IMR-90 (cell line): ENCODE measurements at places on chromosomes 3 and 15. TPM values are rescaled to one million over a fixed set of nuclear protein-coding genes. Genes with fewer than 3 reads are reported as not detected.

The MRPL46 gene
- total RNA-seq: 14.2 and 16.4 TPM in 2 replicates

The SLC22A14 gene
- under 0.01 TPM in 1 of 2 replicates, not detected in the other for total RNA-seq

The ASTE1 gene
- total RNA-seq: 7.5 and 8.1 TPM in 2 replicates

The HTR3E gene
- not detected in 2 replicates for total RNA-seq

The MUC13 gene
- total RNA-seq: not detected in 2 replicates

The C3orf52 gene
- total RNA-seq: 12.5 and 16.1 TPM in 2 replicates

The ZNF860 gene
- total RNA-seq: 0.18 and 0.56 TPM in 2 replicates

The SLC2A2 gene
- total RNA-seq: not detected in 2 replicates
